ENCODE measurements at places on chromosomes 5 and 9.
A peak's percentile ranks its signal among the peaks of the same experiment; 100 is the strongest.

DNA sequence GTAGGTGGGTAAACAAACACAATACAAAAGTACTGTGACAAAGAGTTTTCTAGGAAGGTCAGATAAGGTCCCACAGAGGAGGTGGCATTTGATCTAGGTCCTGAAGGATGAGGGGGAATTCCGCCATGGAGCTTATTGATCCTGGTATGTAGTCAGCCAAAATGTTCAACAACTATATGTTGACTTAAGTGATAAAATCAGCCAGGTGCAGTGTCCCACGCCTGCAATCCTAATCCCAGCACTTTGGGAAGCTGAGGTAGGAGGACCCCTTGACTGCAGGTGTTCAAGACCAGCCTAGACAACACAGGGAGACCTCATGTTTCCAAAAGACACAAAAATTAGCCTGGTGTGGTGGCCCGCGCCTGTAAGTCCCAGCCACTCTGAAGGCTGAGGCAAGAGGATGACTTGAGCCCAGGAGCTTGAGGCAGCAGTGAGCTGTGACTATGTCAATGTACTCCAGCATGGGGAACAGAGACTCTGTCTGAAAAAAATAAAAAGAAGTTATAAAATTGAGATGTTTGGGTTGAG lies 46.4 kb upstream of the PLIN2 start:
- no peak for DNase-seq

GRCh38 chr5:151239237-151239861 lies 13.6 kb upstream of the GM2A start:
- DNase-seq = peak; percentile 44

GRCh38 chr9:31347082-31347617 lies 1037.3 kb upstream of the ACO1 start:
- DNase-seq = no peak

GRCh38 chr9:73219985-73220626 lies 68.4 kb downstream of the ANXA1 start:
- DNase-seq = no peak

GRCh38 chr5:131364507-131365050 lies 100.7 kb downstream of the CDC42SE2 start:
- DNase-seq = no peak

GRCh38 chr5:142617416-142618129 lies 68.3 kb downstream of the FGF1 start:
- no peak for DNase-seq

- DNase-seq = no peak
Measured at GRCh38 chr5:68479524-68479923, 264.0 kb downstream of the PIK3R1 start.

DNA sequence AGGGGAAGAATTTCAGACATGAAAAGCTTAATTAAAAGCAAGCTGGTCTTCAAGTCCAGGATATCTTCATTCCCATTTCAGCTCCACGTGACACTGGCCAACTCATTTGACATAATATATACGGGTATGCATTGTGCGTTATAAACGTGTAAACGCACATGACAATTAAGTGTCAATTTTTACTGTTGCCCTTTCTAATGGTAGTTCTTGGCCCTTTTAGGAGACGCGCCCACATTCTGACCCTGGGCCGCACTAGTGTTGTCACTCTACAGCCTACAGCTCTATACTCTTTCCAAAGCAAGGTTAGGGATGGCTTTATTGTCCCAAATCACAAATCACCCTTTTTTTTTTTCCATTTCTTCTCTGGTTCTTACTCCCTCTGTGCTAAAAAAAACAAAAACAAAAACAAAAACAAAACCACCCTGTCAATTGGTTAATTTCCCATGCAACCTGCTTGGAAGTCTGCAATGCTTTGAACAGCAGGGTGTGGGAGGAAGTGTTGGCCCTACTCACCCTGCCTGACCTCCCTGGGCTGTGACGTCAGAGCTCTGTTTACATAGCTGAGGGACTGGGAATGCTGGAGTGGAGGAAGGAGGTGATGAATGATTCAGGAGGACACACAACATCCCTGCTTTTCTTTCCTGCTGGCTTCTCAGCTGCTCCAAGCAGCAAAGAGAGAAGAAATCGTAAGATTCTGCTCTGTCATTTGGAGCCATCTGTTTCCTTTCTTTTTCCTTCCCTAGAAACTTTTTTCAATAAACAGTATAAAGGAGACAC lies 19.3 kb downstream of the RFK start:
- DNase-seq = no peak

GRCh38 chr9:128554155-128554862 lies 1.9 kb downstream of the SPTAN1 start:
- DNase-seq = no peak

DNA sequence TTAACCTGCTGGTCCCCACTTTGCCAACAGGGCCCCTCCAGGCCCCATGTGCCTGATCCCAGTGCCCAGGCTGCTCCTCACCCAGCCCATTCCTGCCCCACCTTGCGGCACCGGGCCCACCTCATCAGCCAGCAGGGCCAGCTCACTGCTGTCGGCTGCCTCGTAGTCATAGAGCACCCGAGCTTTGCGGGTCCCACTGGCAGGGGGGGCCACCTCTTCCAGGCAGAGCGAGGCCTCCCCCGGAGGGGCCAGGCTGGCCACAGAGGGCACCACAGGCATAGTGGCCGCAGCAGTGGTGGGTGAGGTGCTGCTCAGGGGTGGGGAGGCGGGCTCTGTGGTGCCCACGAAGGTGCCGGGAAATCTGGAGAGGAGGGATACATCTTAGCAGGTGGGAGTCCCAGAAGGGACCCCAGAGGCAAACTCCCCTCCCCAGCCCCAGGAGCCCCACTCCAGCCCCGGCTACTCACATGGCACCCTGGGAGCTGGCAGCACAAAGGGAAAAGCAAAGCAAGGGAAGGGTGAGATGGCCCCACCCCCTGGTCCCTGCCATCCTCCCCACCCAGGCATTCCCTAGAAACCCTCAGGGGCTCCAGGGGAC lies 19.0 kb downstream of the SH3GLB2 start:
- no peak for DNase-seq

DNA sequence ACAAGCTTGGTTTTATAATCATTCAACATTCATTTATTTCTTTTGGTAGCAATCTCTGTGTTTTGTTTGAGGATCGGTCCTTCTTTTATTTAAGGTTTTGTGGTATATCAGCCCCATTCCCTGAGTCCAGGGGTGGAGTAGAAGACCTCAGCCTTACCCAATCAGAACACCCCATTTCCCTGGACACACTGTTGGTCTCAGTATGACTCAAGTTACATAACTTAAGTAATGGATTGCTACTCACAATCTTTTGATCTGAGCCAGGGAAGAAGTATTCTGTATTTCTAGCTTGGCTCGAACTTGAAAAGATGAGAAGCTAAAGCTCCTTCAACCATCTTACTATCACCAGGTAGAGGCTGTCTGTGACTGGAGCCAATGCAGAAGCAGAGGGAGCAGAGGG lies 175.2 kb upstream of the HAPLN1 start:
- DNase-seq = no peak

DNA sequence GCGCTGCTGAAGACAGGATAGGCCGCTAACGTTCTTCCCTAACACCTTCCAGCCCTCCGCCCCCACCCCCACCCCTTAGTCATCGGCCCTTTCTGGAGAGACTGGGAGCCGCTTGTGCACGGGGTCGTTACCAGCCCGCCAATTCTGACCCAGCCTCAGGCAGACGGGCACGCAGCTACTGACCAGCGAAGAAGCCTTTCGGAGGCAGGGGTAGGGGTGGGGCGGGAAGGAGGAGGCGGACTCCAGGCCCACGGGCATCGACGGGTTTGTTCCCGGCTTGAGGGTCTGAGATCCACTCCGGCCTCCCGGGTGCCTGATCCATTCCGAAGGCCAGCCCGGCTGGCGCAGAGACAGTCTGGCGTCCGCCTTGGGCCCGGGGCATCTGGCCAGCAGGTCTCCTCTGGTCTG lies 729 bp upstream of the HAND1 start:
- DNase-seq = no peak

- DNase-seq = no peak
Measured at GRCh38 chr9:132003896-132004295, 75.8 kb downstream of the MED27 start.

- no peak for DNase-seq
Measured at GRCh38 chr9:111148052-111149017, 110.1 kb upstream of the LPAR1 start.

Measured in T-cell (primary cell).